ENCODE measurements at places on chromosomes 5 and 9. TPM values are rescaled to one million over a fixed set of nuclear protein-coding genes. Genes with fewer than 3 reads are reported as not detected.

DNA sequence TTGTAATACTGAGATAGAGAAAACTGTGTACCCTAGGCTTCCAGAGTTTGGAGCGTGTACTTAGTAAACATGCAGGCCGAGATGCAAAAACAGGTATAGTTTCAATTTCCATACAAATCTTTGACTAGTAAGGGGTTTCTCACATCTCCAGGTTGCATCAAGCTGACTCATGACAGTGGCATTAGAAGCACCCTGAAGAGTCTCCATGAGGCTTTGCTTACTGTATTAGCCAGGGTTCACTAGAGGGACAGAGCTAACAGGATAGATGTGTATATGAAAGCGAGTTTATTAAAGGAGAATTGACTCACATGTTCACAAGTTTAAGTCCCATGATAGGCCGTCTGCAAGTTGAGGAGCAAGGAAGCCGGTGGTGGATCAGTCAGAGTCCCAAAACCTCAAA is 275.3 kb upstream of the CDH6 start:
- DNase-seq: no peak
- no peaks in the 10 kb centered on the region for H3K27me3 ChIP-seq
- H3K4me1 ChIP-seq: no peaks in the 10 kb centered on the region
- no peaks in the 10 kb centered on the region for H3K36me3 ChIP-seq
- no peak overlapping the region for H3K27ac ChIP-seq

GRCh38 chr5:39486361-39486760 is 61.6 kb upstream of the DAB2 start:
- DNase-seq: no peak
- H3K27me3 ChIP-seq: no peaks in the 10 kb centered on the region
- no peak overlapping the region for H3K27ac ChIP-seq
- no peak overlapping the region for H3K4me3 ChIP-seq
- no peaks in the 10 kb centered on the region for H3K4me1 ChIP-seq

Gene ACOT12
- not detected for total RNA-seq

Gene PDZD2
- total RNA-seq: 0.13 TPM

DNA sequence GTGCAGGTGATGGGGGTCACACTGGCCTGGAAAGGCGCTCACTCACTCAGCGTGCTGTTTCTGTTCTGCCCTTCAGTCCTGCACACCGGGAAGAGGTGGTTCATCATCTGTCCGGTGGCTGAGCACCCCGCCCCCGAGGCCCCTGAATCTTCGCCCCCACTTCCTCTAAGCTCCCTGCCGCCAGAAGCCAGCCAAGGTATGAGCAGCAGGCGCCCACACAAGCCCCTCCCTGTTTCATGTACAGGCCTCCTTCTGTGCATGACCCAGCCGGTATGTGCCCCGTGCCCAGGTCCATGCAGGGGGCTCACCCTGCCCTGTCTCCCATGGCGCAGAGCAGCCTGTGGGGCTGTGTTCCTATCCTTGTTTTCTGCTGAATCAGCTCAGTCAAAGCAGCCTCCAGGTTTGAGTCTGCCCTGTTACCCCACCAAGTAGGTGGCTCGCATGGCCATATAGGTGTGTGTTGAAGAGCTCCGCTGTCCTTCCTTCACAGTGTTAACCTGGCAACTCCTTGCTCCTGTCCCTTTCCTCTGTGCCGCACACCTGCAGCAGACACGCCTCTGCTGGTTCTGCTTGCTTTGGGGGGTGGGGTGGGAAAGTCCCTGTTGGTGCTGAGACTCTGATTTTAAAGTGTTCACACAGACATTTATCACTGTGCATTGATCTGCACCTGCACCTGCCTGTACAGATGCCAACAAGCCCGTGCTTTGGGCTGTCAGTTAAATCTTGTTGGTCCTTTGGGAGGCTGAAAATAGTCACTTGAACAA is 84.8 kb downstream of the WNK2 start:
- H3K4me1 ChIP-seq: no peaks in the 10 kb centered on the region
- DNase-seq: no peak
- H3K4me3 ChIP-seq: no peak overlapping the region
- H3K27me3 ChIP-seq: peaks cover 11% of the 10 kb centered on the region

DNA sequence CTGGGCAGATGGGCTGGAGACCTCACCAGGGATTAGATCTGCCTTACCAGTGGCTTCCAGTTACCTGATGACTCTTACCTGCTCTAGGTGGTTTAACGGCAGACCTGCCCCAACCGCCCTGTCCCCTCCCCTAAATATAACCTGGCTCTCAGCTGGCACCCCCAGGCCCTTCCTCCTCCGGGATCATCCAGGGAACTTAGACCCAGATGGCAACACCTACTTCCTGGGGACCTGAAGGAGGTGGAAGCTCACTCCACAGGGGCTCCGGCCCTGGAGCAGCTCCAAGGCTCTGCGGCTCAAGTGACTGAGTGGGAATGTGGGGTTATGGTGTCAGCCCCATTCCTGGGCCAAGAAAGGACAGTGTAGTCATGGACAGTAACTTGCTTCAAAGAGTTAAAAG is 130.4 kb downstream of the OLFM1 start:
- no peak overlapping the region for H3K27ac ChIP-seq
- H3K4me1 ChIP-seq: peaks cover 6% of the 10 kb centered on the region
- no peak overlapping the region for H3K4me3 ChIP-seq
- peaks cover 18% of the 10 kb centered on the region for H3K27me3 ChIP-seq
- DNase-seq: no peak

GRCh38 chr9:68914751-68915150 is 99.2 kb downstream of the PRKACG start:
- no peak overlapping the region for H3K27ac ChIP-seq
- peaks cover 7% of the 10 kb centered on the region for H3K36me3 ChIP-seq
- no peaks in the 10 kb centered on the region for H3K27me3 ChIP-seq
- no peaks in the 10 kb centered on the region for H3K4me1 ChIP-seq
- no peak for DNase-seq

GRCh38 chr5:92402956-92403702 is 1020.0 kb upstream of the ARRDC3 start:
- DNase-seq: no peak
- H3K27me3 ChIP-seq: no peaks in the 10 kb centered on the region
- no peaks in the 10 kb centered on the region for H3K36me3 ChIP-seq
- H3K4me3 ChIP-seq: no peak overlapping the region
